H4 (cell line): ENCODE measurements at places on chromosomes 3 and 15. TPM values are rescaled to one million over a fixed set of nuclear protein-coding genes. Genes with fewer than 3 reads are reported as not detected.

DNA sequence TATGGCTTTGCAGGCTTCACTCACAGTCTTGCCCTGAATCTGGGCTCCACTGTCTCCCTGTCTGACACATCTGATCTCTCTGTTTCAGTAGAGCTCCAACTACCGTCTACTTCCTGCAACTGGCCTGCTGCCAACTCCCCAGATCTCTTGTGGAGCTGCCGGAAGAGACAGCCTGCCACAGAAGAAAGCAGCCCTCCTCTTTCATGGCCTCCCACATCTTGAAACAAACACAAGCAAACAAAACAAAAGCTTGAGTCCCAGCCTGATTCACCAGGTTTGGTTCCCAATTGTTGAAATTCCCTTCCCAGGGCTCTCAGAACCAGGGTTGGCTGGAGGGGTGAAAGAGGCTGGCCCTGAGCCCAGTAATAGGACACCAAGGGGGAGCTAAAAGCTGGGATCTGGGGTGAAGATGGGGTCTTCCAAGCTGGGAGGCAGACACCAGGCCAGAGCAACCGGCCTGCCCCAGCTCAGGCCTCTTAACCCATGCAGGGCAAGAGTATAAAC, 55.3 kb upstream of the CA12 start:
- peak; percentile 78 for DNase-seq

GRCh38 chr3:72224804-72225509, 440.0 kb upstream of the PROK2 start:
- DNase-seq: no peak

- DNase-seq: no peak
Observed at GRCh38 chr3:193935916-193936315, 200.0 kb upstream of the HES1 start.

DNA sequence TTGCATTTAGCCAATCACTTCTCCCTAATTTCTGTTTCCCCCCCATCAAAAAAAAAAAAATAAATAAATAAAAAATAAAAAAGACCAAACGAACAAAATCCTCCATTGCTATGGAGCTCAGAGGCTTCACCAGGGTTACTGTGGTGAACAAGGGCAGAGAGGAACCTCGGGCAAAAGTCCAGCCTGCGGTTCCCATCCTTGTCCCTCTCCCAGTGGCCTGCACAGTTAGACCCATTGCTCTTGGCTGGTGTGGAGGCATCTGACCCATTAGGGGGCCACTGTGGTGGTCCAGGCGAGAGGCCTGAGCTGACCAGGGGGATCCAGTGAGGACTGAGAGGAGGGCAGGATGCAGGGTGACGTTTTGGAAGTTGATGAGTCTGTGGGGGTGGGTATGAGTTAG, 18.8 kb downstream of the CORO2B start:
- no peak for DNase-seq

DNA sequence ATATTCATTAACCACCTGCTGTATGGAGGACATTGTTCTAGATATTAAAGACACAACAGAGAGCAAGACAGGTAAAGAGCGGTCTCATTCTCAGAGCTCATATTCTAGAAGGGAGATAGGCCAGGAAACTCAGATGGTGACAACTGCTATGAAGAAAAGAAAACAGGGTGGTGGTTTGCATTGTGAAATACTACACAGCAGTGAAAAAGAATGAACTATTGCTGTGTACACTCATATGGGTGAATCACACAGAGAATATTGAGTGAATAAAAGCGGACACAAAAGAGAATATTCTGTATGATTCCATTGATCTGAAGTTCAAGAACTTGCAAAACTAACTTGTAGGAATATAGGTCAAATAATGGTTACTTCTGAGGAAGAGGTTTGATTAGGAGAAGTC, 76.7 kb downstream of the TOP2B start:
- DNase-seq: no peak

- DNase-seq: peak; percentile 2
Observed at GRCh38 chr3:56135941-56136340, 332.3 kb downstream of the ERC2 start.

DNA sequence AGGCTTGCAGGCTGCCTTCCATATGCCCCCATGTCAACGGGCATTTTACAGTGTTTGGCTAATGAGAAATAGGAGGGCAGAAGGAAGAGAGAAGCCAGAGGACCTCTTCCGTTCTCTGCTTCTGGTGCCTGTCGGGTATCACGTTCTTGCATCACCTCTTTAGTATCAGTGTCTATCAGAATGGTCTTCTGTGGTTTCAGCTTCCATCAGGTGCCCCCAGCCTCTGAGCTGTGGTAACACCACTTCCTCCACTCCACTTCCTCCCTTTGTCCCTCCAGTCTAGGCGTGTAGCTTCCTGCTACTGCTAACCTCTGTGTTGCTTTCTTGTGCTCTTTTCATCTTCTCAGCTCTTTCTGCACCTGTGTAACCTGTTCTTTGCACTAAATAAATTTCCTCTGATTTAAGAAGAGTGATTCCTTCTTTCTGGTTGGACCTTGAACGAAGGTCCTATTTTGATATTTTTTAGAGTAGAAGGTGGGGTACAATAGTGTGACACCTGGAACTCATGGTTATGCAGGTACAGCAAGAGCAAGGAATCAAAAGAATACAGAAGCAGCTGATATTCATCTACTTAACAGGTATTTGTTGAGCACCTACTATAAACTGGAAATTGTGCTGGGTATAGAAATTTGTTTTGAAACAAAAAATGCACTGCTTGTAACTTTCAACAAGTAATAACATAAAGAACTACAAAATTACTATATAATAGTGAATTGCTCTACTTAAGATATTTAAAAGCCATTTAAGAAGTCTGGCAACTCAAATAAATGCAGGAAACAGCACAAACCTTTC, 27.4 kb upstream of the FOXB1 start:
- no peak for DNase-seq

GRCh38 chr15:64809649-64810496, 15.6 kb downstream of the PIF1 start:
- peak; percentile 55 for DNase-seq

DNA sequence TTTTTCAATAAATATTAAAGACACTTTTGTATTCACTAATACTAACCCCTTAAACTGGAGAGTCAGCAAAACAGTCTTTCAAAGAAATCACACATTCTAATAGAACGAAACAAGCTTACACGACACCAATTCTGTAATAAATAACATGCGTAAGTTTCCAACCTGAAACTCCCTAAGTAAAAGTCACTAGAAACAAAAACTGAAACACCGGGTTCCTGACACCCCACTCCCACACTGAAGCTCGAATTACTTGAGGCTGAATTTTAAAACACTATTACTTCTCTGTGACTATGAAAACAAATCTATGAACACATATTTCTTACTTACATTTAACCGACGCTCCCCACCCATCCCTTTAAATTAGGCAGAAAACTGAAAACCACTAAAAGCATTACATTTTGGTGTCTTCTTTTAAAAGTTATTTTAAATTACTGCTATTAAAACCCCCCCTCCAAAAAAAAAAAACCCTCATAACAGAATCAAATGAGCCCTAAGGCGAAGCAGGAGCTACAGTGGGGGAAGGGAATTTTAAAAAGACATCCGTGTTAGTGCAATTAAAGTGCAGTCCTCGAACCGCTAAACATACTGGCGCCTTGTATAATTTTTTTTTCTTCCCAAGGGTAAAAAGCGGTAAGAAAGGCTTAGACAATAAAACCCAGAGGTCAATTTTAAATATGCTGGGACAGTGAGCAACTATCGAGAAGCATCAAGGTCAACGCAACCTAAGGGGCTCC, 878 bp downstream of the SPPL2A start:
- DNase-seq: no peak

DNA sequence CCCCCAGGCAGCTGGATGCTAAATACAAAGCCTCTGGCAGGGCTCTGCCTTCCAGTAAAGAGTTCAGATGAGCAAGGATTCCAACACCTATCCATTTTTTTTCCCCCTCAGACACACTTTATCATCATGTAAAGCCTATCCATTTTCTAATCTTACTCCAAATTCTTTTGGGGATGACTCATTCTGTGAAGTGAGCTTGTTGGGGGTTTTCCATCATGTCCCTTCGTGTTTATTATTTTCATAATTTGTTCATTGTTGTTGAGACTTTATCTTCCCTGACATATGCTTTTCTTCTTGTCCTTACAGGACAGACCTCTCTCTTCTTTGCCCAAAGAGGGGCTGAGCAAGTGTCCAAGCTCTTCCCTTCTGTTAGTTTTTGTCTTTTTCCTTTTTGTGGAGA, 34.7 kb upstream of the SH3BP5 start:
- DNase-seq: no peak

- DNase-seq: no peak
Observed at GRCh38 chr15:78007964-78008886, 69.3 kb downstream of the TBC1D2B start.

GRCh38 chr3:111605018-111605417, 9.9 kb upstream of the ZBED2 start:
- no peak for DNase-seq

DNA sequence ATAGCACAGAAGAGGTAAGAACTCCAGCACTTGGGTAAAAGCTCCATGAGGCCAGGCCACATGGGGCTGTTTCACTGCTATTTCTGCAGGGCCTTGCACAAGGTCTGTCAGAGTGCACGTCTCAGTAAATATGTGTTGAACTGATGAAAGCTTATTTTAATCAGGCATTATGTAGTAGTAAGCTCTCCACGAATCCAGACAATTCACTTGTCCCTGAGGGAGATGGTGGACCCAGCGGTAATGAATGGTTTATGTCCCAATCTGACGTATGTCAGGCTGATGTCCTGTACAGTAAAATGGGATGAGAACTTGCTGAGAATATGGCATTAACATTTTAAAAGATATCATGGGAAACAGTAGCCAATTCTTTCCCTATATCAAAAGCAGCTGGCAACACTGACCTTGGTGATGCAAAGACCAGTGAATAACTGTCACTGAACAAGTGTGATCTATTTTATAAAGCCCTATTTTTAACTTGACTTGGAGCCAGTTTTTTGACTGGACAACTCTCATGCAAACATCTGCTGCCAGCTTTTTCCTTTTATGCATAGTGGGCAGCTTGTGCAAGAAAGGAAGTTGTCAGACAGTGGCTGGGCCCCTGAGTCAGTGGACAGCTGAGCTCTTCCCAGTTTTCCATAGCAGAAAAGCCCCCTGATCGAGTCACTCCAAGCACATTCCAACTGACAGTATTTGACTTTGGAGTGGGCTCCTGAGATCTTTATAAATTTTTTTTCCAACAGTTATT, 519.8 kb upstream of the MDFIC2 start:
- DNase-seq: peak; percentile 25

DNA sequence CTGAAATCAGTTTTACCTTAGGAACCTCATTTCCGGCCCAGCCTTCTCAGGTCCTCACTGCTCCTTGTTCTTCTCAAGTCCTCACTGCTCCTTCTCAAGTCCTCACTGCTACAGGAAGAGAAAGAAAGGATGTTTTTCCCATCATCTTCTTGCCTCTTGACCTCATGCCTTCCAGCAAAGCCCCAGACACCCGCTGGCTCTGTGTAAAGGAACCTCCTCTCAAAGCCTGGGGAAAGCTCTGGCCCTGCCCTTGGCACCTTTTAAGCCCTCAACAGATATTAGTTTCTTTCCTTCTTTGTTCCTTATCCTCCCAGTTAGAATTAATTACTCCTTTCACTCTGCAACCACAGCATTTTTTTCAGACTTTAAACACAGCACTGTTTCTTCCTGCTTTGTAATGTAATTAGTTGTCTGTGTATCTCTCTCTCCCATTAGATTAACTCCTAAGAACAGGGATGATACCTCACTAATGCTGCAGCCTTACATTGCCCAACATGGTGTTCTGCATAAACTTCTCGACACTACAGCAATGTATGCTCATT, 4.0 kb upstream of the WDR49 start:
- DNase-seq: no peak

GRCh38 chr3:197302696-197303341, 4.4 kb upstream of the DLG1 start:
- peak; percentile 51 for DNase-seq

- DNase-seq: no peak
Observed at GRCh38 chr3:195441051-195441450, 1.8 kb downstream of the ACAP2 start.

DNA sequence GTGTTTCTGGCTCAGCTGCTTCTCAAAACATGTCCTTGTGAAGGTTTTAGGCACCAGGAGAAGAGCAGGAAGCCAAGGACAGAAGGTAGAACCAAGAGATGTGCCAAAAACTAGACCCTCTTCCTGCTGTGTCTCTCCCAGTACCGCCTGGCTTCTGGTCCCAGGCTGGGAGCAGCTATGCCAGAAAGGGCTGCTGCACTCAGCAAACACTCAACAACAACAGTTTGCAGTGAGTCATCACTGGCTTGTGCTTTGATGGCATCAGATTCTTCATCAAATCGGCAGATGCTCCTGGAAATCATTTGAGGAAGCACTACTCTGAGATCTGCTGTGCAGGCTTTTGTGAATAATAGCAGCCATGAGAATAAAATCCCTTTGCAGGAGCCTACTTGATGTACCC, 63.2 kb downstream of the DGKG start:
- DNase-seq: no peak

- DNase-seq: no peak
Observed at GRCh38 chr3:159025733-159026132, 223.9 kb downstream of the MFSD1 start.

- no peak for DNase-seq
Observed at GRCh38 chr15:78978601-78979179, 33.8 kb upstream of the CTSH start.

DNA sequence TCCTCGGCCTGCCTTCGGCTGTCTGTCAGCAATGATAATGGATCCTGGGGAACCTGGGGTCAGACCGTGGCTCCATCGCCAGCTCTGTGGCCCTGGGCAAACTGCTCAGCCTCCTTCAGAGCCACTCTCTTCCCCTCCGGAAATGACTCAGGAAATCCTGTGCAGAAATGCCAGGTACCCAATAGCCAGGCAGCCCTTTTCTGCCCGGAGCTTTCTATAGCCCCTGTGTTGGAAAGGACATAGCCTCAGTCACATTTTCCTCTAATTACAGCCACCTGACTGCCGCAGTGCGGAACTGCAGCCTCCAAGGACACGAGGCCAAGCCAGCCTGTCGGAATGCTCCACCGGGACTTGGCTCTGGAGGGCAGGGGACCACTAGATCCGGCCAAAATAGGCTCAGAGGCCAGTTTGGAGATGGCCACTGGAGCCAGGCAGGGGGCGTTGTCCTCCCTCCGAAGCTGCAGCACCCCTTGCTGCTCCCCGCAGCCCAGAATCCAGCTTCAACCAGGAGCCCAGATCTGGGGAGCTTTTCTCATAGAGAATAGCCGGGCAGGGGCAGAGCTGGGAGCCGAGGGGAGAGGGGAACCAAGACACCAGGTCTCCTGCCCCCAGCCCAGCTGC, 11.6 kb upstream of the ZXDC start:
- peak; percentile 66 for DNase-seq

- DNase-seq: no peak
Observed at GRCh38 chr3:140298569-140299070, 363.6 kb downstream of the CLSTN2 start.

Gene HTR3C
- total RNA-seq: not detected in 2 replicates

Gene MRPL3
- 287 and 295 TPM in 2 replicates for total RNA-seq

Gene UROC1
- total RNA-seq: not detected in 2 replicates

Gene PAQR5
- total RNA-seq: 2.3 and 5.7 TPM in 2 replicates

Gene LRRC2
- total RNA-seq: 0.04 TPM in 1 of 2 replicates, not detected in the other

Gene PRSS50
- not detected in 2 replicates for total RNA-seq

Gene MST1
- 0.10 TPM in 1 of 2 replicates, not detected in the other for total RNA-seq

Gene TGM4
- total RNA-seq: 1.2 TPM in 1 of 2 replicates, not detected in the other

Gene UBA7
- total RNA-seq: 10.4 and 13.2 TPM in 2 replicates

Gene TM4SF18
- total RNA-seq: 0.08 and 0.39 TPM in 2 replicates

Gene ADPRH
- not detected in 2 replicates for total RNA-seq

Gene FOXB1
- not detected in 2 replicates for total RNA-seq

Gene PARP15
- not detected in 2 replicates for total RNA-seq

Gene ERC2
- 0.18 and 1.6 TPM in 2 replicates for total RNA-seq

Gene ZNF609
- 9.0 and 11.0 TPM in 2 replicates for total RNA-seq
